DND-41 (cell line): ENCODE measurements at places on chromosomes 3 and 15.
A peak's percentile ranks its signal among the peaks of the same experiment; 100 is the strongest.

DNA sequence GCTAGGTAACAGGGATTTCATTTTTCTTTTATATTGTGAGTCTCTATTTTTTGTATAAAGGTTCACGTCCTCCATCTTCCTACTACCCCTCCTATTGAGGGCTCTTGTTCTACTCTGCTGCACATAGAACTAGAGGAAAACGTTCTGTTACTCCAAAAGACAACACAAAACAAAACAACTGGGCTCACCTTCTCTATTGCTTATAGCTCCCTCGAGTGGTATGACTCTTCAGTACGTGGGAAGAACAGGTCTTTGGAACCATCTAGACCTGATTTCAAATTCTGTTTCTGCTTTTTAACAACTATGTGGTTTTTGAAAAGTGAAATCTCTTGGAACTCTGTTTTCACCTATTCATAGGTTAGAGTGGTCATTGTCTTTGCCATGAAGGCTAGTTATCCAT, 515.3 kb downstream of the SOX2 start:
- DNase-seq: no peak

DNA sequence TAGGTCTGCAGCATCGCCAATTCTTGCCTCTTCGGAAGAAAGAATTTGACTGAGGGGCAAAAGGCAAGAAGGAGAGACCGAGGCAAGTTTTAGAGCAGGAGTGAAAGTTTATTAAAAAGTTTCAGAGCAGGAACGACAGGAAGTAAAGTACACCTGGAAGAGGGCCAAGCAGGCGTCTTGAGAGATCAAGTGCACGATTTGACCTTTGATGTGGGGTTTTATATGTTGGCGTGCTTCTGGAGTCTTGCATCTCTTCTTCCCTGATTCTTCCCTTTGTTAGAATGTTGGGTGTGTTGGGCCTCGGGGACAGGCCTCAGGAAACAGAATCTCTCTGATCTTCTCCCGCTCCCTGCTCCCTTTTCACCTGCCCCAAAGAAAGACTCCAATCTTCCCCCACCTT, 40.6 kb upstream of the FLNB start:
- peak; percentile 77 for DNase-seq

- DNase-seq: no peak
These were observed 14.7 kb downstream of the TM4SF4 start for GRCh38 chr3:149489060-149489690.

DNA sequence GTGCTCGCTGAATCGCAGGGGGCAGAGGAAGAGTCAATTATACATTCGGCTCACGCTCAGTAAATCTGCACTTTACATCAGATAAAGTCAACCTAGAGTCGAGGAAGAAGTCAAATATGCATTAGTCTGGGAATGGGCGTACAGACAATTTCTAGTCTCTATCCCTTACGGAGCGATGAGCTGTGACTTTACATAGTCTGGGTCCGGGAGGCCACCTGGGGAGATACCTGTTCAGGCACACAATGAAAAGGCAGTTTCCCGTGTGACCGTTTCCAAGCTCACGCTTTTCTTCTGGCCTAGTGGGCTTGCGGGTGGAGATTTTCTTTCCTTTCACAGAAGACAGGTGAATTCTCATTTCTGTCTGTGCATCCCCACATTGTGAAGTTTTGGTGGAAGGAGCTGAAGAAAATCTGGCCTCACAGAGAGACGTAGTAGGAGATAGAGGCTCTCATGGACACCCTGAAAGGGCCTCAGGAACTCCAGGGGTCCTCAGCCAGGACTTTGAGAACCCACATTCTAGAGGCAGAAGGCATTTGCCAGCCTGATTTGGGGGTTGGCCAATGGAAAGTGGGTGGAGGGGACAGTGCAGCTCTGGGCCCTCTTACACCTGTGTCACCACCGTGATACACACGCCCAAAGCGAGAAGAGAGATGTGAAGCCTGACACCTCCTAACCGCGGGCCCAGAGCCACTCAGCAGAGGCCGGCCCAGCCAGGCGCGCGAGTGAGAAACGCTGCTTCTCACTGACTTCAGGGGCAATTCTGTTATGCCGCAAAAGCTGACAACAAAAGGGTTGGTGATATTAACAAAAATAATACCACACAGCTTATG, 10.7 kb upstream of the OCA2 start:
- DNase-seq: no peak

DNA sequence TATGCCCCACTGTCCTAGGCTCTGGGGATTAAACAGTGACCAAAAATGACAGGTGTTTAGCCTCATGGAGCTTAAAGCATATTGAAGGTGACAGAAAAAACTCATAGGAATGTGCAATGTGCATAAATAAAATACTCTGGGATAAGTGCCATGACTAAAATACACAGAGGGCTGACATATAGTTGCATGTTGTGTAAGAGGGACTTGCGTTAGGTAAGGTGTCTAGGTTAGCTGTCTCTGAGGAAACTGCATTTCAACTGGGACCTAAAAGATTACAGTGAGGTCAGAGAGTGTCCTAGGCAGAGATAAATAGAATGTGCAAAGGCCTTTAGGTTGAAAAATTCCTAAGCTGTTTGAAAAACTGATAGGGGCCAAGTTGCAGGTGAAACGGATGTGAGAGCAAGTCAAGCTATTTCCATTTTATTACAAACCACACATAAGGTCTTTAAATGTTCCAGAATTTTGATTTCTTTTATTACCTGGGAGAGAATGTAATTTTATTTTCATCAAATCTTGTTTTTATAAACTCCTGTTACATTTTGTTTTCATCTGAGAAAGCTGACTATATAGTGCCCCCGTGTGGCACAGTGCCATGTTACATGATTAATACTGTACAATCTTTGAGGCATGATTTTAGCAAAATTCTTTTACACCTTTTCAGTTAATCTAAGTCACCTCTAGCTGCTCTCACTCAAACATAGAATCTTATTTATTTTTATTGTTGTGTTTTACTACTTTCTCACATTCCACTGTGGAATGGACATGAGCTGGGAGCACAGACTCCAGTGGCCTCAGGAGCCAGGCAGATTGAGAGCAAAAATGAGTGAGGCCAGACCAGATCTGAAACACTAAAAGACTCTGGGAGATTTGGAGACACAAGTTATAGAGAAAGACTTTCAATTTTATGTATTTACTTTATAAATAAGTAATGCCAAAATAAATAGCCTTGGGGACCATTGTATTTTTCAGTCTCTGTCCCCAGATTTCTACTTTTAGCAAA, 259.6 kb upstream of the ZNF717 start:
- peak; percentile 23 for DNase-seq

DNA sequence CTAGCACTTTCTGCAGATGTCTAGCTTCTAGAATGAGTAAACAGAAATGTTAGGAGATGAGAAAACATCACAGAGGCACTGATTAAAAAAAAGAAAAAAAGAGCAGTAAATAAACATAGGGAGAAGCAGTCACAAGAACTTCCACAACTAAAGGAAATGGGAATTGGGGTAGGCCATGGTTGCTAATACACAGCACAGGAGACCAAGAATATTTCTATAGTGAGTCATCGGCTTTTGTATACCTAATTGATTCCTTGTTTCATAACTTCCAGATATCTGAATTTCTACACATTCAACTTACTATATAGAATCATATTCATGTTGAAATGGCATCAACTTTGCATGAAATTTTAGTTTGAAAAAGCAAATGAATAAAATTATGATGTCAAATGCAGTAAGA, 47.3 kb upstream of the TCF12 start:
- no peak for DNase-seq

DNA sequence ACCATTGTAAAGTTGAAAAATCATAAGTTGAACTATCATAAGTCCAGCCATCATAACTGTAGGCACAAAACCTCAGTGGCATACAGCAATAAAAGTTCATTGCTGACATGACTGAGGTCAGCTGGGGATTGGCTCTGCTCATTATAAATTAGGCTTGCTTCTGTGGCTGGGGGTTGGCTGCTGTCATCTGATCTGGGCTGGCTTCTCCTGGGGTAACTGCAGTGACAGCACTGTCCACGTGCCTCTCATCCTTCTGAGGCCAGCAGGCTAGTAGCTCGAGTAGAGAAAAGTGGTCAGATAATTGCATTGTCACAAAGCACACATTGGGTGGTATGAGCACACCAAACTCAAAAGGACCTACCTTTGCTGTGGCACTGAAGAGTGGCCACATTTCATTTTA, 31.3 kb downstream of the CMTM7 start:
- no peak for DNase-seq

GRCh38 chr3:130687327-130687726, 59.3 kb downstream of the PIK3R4 start:
- no peak for DNase-seq

GRCh38 chr15:36432161-36432560, 147.3 kb upstream of the CDIN1 start:
- DNase-seq: no peak
